Activated naive CD4-positive, alpha-beta T cell treated with Interleukin-2 at 50 U/mL for 16 hours (primary cell): ENCODE measurements at places on chromosomes 6 and 20.

DNA sequence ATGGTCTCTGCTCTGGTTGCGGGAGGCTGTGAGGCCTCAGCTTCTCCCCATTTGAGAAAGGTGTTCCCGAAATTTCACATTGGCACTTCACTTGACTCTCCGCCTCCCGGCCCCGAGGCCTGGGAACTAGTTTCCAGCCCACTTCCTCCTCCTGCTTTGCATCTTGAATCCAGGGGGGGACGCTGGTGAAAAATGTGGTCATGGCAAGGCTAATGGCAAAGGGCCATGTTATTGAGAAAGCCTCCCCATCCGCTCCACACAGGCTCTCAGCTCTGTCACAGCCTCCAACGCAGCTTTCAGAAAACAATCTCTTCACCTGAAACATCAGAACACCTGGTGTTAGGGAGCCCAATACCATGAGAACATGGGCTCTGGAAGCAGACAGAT, 5.6 kb downstream of the PLAGL2 start:
- DNase-seq, result no peak

DNA sequence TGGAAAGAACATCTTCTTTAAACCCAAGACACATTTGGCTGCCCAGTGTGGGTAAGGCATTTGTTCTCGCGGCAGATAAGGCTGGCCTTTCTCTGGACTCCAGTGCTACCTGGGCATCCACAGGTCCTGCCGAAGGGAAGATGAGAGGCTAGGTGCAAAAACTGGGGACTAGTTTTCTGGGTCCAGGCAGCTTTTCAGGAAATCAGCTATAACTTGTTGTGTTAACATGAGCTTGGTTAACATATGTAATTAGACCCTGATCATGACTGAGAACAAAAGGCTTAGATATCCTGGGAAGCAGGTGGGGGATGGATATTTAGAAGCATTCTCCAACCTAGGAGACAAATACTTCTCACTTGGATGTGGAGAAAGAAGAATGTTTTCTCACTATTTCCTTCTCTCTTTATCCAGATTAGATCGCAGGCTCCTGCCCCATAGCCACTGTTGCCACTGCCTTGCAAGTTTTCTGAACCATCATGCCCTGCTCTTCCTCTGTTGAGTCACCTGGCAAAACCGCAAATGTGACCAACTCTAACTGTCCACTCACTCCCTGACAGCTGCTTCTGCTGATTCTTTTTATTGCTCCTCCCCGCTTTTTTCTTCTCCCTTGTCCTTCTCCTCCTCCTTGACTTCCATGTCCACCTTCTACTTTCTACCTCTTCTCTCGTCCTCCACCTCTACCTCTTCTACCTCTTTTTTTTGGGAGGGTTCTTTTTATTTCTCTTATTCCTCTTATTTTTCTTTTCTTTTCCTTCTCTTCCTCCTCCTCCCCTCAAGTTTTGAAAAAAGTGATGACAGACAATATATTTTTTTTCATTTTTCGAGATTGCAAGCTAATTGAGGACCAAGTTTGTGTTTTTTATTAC, 258.1 kb downstream of the UTRN start:
- DNase-seq, result no peak

DNA sequence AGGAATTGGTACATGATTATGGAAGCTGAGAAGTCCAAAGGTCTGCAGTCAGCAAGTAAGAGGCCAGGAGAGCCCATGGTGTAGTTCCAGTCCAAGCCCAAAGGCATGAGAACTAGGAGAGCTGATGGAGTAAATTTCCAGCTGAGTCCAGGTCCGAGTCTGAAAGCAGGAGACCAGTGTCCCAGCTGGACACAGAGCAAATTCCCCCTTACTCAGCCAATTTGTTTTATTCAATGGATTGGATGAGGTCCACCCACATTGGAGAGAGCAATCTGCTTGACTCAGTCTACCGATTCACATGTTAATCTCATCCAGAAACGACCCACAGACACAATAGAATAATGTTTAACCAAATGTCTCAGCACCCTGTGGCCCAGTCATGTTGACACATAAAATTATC, 14.9 kb downstream of the TMEM181 start:
- no peak for DNase-seq

DNA sequence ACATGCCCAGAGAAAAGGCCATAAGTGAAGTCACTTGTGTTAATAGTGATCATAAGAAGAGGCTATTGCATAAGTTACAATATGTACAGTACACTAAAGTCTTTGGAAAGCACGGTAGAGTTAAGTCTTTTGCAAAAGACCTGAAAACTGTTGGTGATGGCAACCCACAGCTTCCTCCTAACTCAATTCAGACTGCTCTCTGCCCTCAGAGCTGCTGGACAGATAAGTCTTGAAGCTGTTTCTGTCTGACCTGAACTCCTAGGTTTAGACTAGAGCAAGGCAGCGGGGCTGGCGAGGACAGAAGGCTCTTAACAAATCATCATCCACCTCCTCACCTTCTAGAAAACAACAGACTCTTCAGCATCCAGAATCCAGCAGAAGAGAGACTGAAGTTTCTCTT, 125.4 kb downstream of the CD24 start:
- DNase-seq, result no peak

DNA sequence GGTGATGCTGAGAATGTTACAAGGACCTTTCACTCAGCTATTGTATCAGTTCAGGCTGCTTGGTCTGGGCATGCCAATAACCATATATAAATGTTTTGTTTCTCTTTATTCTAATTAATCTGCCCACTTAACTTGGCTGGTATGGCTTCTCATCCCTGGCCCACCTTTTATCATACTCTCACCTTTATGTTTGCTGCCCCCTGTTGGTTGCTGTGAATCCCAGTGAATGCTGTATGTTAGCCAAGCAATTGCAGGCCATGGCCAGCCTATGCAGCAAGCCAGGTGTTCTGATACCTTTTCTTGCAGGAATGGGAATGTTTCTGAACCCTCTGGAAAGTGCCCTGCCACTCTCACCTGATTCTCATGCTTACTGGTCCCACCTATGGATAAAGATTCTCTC, 54.6 kb downstream of the PCSK2 start:
- DNase-seq, result no peak

GRCh38 chr20:22566876-22567658, 17.3 kb downstream of the FOXA2 start:
- DNase-seq, result no peak
